Right ventricle myocardium superior (tissue), 1 donor: ENCODE measurements at places on chromosomes 12 and 14. TPM values are rescaled to one million over a fixed set of nuclear protein-coding genes. Genes with fewer than 3 reads are reported as not detected.

Gene DBX2
- 0.08 TPM for total RNA-seq

DNA sequence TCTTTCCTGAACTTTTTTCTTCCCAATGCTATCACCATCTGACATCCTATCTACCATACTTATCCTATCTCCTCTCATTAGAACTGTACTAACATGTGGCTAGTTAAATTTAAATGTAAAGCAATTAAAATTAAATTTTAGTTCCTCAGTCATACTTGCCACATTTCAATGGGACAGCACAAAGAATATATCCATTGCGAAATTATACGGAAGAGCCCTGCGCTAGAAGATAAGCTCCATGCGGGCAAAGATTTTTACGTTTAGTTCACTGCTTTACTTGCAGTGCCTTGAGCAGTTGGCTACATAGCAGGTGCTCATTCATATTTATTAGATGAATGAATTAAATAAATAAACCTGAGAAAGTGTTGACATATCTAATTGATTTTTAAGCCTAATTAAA lies 33.1 kb downstream of the SEC23A start:
- DNase-seq, result no peak

DNA sequence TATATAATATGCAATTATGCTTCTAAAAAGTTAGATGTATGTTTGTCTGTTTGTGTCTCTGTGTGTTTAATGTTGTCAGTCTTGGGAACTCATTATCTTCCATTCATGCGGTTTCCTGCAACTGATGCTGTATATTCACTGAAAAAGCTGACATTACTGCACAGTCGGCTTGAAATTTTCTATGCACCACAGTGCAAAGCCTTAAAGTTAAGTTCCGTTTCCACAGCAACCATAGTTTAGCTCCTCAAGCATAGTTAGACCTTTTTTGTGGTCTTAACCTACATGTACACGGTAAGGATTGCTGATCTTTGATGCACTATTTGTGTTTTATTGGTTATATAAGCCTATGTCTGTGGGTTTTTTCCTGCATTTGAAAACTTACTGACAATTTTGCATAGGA lies 309.4 kb downstream of the KCNC2 start:
- DNase-seq, result no peak

GRCh38 chr12:99253068-99253467 lies 394.5 kb upstream of the GARIN6 start:
- DNase-seq, result no peak

DNA sequence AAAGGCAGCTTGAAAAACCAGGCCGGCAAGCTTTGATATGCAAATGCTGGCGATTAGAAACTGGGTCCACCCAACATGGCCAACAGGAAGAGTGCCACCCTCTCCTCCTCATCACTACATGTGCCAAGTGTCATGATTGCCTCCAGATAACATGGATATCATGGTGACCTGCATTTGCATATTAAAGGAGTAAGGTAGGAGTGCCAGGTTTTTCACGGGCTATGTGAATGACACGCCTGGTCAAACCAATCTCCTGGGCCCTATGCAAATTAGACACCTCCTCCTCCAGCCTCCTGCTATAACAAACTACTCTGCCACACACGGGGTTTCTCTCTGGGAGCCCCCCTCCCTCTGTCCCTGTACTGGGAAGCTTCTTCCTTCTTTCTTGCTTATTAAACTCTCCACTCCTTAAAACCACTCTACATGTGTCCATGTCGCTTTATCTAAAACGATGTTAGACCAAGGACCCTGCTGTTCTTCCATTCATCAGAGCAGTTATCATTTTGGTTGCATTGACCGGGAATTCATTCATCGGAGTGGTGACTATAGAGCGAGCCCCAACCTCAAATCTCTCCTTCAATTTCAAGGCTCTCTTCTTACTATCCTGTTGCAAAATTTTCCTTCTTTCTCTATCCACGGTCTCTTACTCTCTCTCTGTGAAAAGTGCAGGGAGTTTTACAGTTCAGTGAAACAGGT lies 27.5 kb downstream of the APOBEC1 start:
- DNase-seq, result no peak

DNA sequence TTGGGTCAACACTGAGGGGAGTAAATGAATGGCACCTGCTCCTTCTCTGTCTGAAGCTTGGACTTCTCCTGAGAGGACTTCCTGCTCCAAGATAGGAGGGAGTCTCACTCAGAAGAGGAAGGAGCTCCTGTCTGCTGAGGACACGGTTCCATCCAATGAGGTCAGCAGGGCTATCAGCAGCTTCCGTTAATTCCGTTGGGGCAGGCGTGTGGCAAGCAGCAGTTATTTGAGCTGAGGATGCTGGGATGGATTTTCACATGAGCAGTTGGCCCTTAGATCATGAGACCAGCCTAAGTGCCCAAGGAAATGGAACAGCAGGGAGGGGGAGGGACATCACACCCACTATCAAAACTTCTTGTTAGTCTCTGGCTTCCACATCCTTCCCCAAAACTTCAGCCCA lies 159.0 kb upstream of the PZP start:
- no peak for DNase-seq
